Hindlimb muscle (tissue), 1 donor: ENCODE measurements at places on chromosomes 2 and 18. TPM values are rescaled to one million over a fixed set of nuclear protein-coding genes. Genes with fewer than 3 reads are reported as not detected.

The NBAS gene
- polyA plus RNA-seq = 35.5 TPM

The HOXD8 gene
- polyA plus RNA-seq = 45.0 TPM

The STPG4 gene
- not detected for polyA plus RNA-seq

The DLX1 gene
- polyA plus RNA-seq = not detected

The TPO gene
- polyA plus RNA-seq = 0.25 TPM

The REG3G gene
- not detected for polyA plus RNA-seq

The SRD5A2 gene
- not detected for polyA plus RNA-seq

The IL1RL1 gene
- polyA plus RNA-seq = 0.41 TPM

The MRPL30 gene
- 37.1 TPM for polyA plus RNA-seq

The TBR1 gene
- polyA plus RNA-seq = not detected

The KCNJ3 gene
- 0.79 TPM for polyA plus RNA-seq

The FAM124B gene
- polyA plus RNA-seq = 7.0 TPM

The COL4A4 gene
- 0.08 TPM for polyA plus RNA-seq

The ZNF638 gene
- polyA plus RNA-seq = 84.3 TPM

The ITGB6 gene
- 52.2 TPM for polyA plus RNA-seq

The KCNF1 gene
- polyA plus RNA-seq = 3.7 TPM

The ALLC gene
- polyA plus RNA-seq = not detected

The PLGLB1 gene
- polyA plus RNA-seq = 3.5 TPM

The TCF7L1 gene
- polyA plus RNA-seq = 36.3 TPM

The ARHGAP28 gene
- polyA plus RNA-seq = 23.7 TPM

The RAD51AP2 gene
- polyA plus RNA-seq = 0.25 TPM

The LAMA3 gene
- polyA plus RNA-seq = 3.1 TPM

The ANO7 gene
- 1.1 TPM for polyA plus RNA-seq

The LIMS4 gene
- polyA plus RNA-seq = 3.4 TPM

The RNF125 gene
- 16.0 TPM for polyA plus RNA-seq

The POTEJ gene
- 0.06 TPM for polyA plus RNA-seq

The GPR55 gene
- polyA plus RNA-seq = not detected

The ZCCHC2 gene
- polyA plus RNA-seq = 9.4 TPM

The ASAP2 gene
- 18.8 TPM for polyA plus RNA-seq

The MC5R gene
- polyA plus RNA-seq = 5.5 TPM

The SGO2 gene
- polyA plus RNA-seq = 5.9 TPM

The SLC5A7 gene
- polyA plus RNA-seq = 0.06 TPM

The TRIB2 gene
- polyA plus RNA-seq = 47.0 TPM

The FBXO36 gene
- 2.1 TPM for polyA plus RNA-seq

The RESP18 gene
- polyA plus RNA-seq = not detected

The IL18R1 gene
- polyA plus RNA-seq = 0.50 TPM

The ADRA2B gene
- polyA plus RNA-seq = 2.7 TPM

The TWIST2 gene
- polyA plus RNA-seq = 7.3 TPM

The ACTR2 gene
- polyA plus RNA-seq = 110 TPM

The C2orf92 gene
- polyA plus RNA-seq = 20.0 TPM
